Activated CD4-positive, alpha-beta T cell treated with anti-CD3 and anti-CD28 coated beads, Interleukin-10, Interleukin-2, amounts not matched to agents 100 ng/mL and 50 ng/mL, durations not matched to agents 16 hours and 8 hours (primary cell): ENCODE measurements at places on chromosomes 4 and X.

DNA sequence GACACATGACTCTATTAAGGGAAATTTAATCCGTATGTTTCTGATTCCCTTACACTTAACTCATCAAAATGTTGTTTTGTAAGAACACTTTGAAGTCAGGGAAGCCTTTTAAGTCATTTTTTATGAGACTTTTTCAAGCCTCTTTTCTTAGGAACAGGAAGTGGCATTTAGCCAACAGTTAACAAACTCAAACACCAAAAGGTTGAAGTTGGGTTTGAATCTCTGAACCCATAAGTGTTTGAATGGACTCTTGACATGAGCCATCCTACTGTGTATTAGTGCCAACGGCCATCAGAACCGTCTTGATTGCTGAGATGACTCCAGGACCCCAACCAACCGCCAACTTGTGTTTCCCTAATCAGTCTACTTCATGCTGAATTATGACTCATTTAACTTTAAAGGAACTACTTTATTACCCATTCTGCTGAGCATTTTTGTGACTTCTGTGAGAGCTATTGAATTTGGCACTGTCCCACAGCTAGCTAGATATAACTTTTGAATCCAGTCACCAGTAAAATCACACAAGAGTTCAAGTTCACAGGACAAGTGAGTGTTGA is 209.1 kb upstream of the FAT1 start:
- DNase-seq: no peak

DNA sequence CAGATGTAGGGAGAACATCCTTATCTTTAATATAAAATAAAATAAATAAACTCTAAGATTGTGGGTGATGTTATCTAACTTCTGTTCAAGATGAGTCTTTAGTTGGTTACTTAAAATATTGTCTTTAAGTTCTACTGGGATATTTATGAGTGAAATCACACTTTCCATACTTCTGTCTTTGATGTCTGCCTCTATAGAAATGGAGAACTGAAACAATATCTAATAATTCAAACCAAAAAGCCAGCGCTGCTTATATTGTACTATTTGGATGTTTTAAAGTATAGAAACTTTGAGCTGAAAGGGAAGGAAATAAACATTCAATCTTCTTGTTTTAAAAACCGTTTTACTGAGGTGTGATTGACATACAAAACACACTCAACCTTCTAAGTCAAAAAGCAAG is 44.8 kb upstream of the RPS6KA3 start:
- no peak for DNase-seq

GRCh38 chrX:80223982-80224579 is 196.2 kb upstream of the TENT5D start:
- DNase-seq: no peak

DNA sequence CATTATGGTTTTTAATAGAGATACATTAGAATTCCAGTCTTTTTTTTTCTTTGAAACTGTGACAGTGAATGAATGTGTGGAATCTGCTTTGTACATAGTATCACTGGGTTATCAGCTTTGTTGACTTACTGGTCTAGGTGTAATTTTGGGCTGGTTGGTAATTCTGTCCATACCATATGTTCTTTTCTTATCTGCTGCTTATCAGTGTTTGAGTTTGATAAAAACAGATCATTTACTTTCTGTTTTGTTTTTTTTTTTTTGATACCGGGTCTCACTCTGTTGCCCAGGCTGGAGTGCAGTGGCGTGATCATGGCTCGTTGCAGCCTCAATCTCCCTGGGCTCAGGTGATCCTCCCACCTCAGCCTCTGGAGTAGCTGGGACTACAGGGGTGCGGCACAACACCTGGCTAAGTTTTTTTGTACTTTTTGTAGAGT is 12.4 kb downstream of the WWC2 start:
- DNase-seq: no peak

- no peak for DNase-seq
These were observed 211.8 kb downstream of the PPP3CA start for GRCh38 chr4:101135371-101136010.
